ENCODE measurements at places on chromosomes 7 and 10.
A peak's percentile ranks its signal among the peaks of the same experiment; 100 is the strongest.

DNA sequence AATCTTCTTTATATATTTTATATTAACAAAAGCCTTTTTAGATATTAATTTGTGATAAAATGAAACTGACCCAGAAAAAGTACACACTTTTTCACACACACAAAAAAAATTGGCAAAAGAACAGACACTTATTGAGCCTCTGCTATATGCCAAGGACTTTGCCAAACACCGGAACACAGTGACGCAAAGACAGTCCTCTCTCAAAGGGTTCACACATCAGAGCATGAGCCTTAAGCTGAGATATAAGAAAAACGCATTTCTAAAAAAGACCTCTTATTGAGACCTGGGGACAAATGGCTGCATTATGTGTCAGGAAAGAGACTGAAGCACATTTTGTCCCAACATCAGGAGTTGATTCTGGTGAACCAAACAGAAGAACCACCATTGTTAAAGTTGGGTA is 24.0 kb upstream of the ABCB4 start:
- no peak for DNase-seq

DNA sequence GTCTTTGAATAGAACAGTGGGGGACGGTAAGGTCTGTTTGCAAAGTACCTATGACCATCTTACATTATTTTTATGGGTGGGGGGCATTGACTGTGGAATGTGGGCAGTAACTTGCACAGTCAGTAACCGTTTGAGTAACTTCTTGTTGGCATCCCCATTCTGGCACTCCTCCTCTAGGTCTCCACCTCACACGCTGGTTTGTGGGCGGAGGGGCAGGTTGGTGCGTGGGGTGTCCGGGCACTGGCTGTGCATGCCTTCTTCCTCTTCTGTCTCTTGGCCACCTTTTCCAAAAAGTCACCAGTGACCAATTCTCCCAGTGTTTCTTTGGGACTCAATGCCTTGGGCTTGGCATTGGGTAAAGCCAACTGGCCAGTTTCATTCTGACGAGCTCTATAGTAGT is 43.6 kb downstream of the DNAJB6 start:
- DNase-seq, result no peak

GRCh38 chr10:118214776-118215175 is 127.3 kb downstream of the FAM204A start:
- no peak for DNase-seq

DNA sequence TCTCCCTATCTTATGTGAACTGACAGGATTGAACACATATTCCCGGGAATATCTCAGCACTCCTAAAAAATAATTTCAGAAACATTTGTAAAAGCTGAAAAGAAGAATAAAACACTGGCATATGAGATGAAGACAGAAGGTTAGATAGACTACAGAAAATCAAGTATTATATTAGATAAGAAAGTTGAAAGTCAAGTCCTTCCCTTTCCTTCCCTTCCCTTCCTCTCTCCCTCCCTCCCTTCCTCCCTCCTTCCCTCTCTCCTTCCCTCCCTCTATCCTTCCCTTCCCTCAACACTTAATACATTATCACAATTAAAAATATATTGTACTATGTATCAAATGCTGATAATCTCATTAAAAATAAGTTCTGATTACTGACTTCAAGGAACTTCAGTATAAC is 122.5 kb downstream of the CTNNA3 start:
- no peak for DNase-seq

- no peak for DNase-seq
These were observed 208.6 kb downstream of the ADAM12 start for GRCh38 chr10:126179637-126180036.

- DNase-seq, result peak; percentile 23
These were observed 51.3 kb upstream of the TCF7L2 start for GRCh38 chr10:112898540-112899390.

GRCh38 chr10:98489561-98490481 is 43.1 kb upstream of the HPS1 start:
- no peak for DNase-seq
